ENCODE measurements at places on chromosomes 12 and 14.
A peak's percentile ranks its signal among the peaks of the same experiment; 100 is the strongest.

DNA sequence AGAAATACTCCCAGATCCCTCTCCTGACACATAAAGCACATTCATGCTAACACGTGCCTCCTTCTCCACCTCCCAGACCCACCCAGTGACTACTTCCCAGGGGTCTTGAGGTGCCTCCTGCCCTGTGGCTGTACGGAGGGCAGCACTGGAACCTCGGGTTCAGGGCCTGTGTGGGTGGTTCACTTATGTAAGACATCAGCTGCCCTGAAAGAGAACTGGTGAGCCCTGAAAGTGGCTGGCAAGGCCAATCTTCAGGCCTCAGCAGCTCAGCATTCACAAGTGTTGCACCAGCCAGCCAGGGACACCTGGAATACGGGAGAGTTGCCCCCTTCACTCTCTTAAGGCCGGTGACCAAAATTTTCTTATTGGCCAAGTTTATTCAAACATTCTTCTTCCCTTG is 38.9 kb upstream of the NTF3 start:
- no peak for DNase-seq

DNA sequence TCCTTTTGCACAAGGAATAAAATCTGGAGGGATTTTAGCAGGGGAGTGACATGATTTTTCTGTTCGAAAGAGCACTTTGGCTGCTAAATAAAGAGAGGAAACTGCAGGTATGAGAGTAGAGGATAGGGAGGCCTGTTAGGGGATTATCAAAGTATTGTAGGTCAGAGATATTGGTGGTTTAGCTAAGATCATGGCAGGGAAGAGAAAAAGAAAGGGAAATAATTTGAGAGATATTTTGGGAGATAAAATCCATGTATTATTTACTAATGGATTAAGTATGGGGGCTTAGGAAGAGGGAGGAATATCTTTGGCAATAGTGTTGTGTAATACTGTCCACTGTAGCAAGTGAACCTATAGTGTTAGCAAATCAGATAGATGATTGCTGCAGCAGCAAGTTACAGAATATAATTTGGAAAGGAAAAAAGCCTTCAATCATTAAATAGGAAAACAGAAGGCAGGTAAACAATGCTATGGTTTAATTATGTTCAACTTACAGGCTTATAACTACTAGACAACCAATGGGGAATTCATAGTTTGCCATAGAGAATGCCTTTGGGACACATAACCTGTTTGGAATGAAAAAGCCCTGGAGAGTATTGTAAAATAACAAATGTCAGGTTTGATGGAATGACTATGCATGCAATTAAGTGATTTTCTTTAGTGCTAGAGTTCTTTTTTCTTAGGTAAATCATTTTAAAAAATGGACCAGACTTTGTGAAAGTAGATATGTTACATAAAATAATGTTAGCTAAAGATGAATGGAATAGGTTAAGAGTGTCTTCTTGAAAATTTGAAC is 50.5 kb downstream of the ADIPOR2 start:
- DNase-seq = no peak

- no peak for DNase-seq
Measured at GRCh38 chr12:111404362-111405148, 1.2 kb upstream of the SH2B3 start.

DNA sequence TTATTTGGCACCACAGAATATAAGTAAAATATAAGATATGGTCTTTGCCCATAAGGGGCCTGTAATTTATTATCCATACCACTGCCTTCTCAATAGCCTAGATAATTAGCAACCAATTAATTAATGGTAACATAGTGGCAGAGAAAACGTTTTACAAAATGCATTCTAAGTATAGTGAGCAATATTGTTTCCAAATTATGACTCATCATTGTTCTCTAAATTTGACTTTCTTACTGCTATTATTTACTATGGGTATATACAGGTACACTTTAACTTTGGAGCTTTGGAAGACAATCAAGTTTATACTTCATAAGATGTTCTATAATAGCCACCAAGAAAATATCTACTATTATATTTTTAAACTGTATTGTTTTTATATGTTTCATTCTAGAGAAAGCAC is 26.7 kb downstream of the DCP1B start:
- no peak for DNase-seq

DNA sequence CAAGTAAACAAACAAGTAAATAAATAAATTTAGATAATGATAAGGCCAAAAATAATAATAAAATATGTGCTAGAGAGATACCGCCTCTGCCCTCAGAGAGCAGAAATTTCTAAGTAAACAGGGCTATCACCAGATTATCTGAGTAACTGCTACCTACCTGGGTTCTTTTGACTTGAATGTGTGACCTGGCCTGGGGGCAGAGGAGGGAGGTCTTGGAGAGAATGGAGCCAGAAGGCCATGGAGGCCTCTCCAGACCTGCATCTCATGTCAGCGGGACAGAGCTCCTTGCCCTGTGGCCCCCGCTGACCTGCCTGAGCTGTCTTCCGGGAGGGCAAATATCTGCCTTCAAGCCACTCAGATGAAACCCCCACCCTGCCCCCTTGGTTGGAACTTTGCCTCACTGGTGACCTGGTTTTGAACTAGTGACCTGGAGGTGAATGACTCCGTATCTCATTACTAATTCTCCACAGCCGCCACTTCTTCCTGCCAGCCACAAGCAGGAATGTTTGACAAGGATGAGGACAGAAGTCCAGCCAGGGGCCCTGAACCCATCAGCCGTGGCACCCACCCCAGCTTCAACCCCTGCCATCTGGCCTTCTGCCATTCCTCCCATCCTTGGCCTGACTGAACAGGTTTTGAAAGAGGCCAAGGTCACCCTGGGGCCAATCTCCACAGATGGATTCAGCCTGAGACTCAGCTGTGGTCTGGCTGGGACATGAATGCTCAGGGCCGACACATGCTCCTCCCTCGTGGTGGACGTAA is 86.8 kb upstream of the PARP11 start:
- no peak for DNase-seq

DNA sequence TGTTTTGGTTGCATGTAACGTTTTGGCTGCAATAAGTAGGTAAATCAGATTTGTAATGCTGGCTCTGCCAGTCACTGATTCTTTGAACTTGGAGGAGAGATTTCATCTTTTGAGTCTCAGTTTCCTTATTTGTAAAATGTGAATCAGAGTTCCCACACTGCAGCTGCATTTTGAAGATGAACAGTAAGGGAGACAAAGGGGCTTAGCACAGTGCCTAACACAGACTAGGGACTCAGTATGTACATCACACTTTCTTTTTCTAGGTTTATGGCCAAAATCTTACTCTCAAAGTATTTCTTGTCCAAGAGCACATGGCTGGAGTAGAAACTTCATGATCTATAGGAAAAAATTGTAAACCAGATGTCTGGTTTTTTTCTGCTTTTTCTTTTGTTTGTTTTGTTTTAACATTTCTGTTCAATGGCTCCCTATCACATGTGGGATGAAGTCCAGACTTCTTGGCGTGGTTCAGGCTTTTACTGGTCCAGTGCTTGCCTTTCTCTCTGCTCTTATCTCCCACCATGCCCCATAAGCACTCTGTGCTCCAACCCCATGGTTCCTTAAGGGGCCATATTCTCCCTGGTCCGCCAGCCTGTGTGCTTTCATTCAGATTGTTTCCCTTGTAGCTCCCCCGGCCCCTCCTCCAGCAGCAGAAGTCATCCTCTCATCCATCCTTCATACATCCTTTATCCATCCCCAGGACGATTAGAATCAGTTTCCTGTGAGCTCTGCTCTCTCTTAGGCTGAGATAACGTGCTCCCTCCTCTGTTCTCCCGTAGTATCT is 58.0 kb downstream of the SYNE2 start:
- DNase-seq = no peak

DNA sequence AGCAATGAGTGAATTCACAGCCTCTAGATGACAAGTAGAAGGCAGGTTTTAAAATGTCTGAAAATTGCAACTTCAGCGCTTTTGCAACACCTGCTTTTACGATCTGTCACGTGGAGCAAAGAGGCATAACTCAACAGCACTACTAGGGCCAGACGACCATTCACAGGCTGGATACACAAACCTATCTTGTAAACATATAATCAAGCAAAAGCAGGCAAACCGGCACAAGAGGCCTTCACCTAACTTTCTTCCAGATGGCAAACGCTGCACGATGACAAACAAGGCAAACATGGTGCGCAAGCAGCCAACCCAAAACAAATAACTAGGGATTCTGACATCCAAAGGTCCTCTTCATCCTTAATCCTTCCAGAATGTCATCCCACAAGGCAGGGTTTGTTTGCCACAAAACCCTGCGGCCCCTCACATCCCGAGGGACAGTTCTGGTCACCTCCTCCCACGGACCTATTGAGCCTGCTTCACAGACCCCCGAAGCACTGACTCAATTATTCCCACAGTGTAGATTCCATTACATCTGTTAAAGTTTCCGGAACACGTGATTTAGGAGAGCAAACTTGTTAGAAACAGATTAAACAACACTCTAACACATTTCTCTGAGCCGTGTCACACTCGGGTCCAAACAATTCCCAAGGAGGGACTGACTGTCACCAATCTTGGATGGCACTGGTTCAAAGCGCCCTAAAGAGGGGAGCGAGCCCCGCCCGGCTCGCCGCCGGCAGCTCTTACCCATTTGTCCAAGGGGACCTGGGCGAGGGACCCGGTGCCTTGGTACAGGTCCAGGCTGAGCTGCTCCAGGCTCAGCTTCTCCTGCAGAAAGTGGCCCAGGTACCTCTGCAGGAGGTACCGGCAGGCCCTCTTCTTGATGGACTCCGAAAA is 823 bp downstream of the ATG2B start:
- DNase-seq = no peak

GRCh38 chr14:100072783-100073346 is 7.6 kb downstream of the EVL start:
- DNase-seq = no peak

- no peak for DNase-seq
Measured at GRCh38 chr12:43835656-43836474, at the start of gene TMEM117. TSS of gene TMEM117 (plus strand) at chr12:43836081.

GRCh38 chr14:71764701-71765382 is 167.4 kb upstream of the RGS6 start:
- no peak for DNase-seq

DNA sequence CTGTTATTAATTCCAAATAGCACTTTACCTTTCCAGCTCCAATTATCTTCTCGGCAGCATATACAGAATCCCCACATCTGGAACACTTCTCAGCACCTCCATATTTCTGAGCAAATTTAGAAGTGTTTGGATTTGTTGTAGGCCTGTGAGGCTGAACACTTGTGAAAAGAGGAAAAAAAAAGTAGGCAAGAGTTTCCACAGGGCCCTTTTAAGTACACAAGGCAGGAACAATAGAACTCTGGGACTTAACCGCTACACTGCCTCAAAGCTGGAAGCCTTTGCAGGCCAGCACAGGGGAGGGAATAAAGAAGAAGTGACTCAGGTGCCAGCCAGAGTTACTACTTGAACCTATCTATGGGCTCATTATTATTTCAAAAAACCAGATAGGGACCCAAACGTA is 18.6 kb downstream of the CSRP2 start:
- no peak for DNase-seq

- DNase-seq = peak; percentile 26
Measured at GRCh38 chr12:57744194-57744776, 554 bp upstream of the TSPAN31 start.

DNA sequence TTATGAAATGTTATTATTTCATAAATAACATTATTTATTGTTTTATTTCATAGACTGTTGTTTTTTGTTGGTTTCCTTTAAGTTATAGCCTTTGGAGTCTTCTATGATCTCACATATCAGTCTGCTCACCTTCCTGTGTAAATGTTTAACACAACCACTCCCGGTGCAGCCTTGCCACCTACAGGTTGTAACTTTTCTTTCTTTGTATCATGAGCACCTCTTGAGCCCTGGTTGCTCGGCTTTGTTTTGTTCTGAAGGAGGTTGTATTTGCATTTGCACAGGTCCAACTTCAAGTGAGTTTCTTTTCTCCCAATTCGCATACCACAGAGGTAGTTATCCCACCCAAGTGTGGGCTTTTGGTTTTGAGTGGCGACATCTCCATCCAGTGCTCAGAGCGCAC is 121.4 kb downstream of the SLC15A4 start:
- no peak for DNase-seq

DNA sequence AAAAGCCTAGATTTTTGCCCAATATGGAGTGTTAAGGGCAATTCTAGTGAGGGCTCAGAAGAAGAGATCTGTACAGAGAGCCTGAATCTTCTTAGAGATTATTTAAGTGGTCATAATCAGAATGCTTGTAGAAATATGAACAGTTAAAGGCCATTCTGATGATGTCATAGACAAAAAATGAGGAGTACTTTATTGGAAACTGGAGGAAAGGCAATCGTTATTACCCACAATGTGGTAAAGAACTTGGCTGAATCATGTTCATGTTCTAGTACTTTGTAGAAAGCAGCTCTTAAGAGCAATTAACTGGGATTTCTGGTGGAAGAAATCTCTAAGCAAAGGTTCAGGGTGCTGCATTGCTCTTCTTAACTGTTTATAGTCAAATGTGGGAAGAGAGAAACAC is 36.4 kb upstream of the SYT10 start:
- peak; percentile 56 for DNase-seq

GRCh38 chr14:76976240-76977005 is 52.1 kb downstream of the IRF2BPL start:
- DNase-seq = no peak

GRCh38 chr12:103715494-103715893 is 125.5 kb downstream of the NT5DC3 start:
- DNase-seq = no peak

GRCh38 chr12:53324113-53324778 is 2.8 kb upstream of the AAAS start:
- no peak for DNase-seq

- DNase-seq = no peak
Measured at GRCh38 chr12:57621497-57622292, 10.5 kb downstream of the ARHGEF25 start.

DNA sequence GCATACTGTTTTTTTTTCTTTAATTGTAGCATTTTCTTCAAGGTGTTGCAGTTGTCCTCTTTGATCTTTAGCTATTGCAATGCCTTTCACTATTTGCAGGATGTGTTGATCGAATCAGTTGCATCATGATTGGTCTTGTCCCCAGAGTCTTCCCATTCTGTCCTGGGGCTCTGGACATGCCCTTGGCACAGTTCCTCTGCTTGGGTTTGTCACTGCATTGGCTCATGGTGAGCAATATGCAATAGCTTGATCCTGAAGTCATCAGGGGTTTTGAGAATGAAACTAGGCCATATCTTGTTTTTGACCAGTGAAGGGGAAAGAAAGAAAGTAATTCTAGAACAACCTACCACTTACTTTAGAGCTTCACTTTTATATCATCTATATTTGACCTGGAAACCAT is 281.5 kb downstream of the TMEM117 start:
- DNase-seq = peak; percentile 2
